Bone marrow (tissue), 2 donors: ENCODE measurements at places on chromosomes 4 and X.

DNA sequence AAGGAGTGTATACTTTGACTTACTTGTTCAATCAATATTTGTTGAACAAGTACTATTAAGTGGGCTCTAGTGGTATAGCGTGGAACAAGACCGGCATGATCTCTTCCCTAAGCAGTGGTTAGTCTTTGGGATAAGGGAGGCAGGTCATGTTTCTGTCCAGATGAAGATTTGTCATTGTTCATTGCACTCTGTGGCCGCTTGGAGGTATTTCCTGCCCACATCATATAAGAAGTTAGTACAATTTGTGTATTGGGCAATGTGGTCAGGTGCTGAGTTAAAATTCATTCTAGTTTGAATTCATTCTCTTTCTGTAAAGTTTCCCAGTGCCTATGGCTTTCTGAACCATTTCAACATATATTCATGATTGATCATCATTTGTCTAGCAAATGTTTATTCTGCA, 101.1 kb upstream of the SHISA3 start:
- DNase-seq = no peak

- DNase-seq = no peak
Measured at GRCh38 chr4:108168671-108169523, at the start of gene LEF1. TSS of gene LEF1 (minus strand) at chr4:108168932. CDS start at chr4:108167767, 1,165 bp downstream.

GRCh38 chr4:163132469-163133218, 34.0 kb downstream of the NAF1 start:
- DNase-seq = no peak

GRCh38 chrX:27924718-27925117, 56.5 kb downstream of the DCAF8L1 start:
- DNase-seq = no peak

DNA sequence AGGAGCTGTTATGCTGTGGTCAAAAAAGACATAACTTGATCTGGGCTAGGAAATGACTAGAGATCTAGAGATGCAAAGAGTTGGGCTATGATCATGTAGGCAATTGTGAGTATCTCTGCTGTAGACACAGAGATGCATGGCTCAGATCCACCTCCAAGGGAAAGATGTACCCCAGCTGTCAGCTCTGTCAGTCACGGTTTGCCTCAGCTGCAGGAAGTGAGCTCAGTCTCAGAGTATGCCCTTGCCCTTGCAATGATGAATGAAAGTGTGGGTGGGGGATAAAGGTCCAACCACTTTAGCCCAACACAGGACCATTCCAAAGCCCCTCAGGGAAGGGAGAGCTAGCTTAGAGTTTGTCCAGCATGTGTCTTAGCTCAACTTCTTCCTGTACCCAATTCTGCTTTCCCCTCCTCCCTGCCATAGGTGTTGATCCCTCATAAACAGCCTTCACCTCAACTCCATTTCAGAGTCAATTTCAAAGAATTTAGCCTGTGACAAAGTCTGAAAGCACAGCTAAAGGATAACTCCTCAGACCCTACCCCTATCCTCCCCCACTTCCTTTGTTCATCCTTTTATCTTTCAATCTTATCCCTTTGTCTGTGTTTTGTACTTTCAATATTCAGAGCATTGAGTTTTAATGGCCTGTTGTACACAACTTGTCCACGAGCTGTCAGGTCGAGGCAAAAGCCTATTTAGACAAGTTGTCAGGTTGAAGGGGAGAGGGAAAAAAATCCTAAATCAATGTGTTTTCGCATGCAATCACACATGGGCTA, 90.6 kb downstream of the MID1IP1 start:
- DNase-seq = no peak

DNA sequence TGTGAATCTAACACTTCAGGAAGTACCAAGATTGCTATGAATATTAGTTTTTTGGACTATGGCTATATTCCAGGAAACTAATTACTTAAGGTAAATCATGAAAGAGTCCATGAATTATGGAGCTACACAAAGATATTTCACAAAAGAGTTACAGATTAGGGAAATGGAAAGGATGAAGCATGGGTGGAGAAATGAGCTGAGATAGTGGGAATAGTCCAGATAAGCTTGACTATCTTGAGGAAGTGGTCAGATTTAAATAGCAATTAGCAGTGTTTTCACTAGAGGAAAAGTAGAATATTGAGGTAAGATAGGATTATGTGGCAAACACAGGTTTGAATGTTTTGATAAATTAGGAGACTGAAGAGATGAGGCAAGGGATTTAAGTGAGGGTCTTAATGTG, 42.1 kb upstream of the C1GALT1C1 start:
- no peak for DNase-seq

GRCh38 chr4:98851806-98852205, 77.1 kb downstream of the EIF4E start:
- DNase-seq = no peak

DNA sequence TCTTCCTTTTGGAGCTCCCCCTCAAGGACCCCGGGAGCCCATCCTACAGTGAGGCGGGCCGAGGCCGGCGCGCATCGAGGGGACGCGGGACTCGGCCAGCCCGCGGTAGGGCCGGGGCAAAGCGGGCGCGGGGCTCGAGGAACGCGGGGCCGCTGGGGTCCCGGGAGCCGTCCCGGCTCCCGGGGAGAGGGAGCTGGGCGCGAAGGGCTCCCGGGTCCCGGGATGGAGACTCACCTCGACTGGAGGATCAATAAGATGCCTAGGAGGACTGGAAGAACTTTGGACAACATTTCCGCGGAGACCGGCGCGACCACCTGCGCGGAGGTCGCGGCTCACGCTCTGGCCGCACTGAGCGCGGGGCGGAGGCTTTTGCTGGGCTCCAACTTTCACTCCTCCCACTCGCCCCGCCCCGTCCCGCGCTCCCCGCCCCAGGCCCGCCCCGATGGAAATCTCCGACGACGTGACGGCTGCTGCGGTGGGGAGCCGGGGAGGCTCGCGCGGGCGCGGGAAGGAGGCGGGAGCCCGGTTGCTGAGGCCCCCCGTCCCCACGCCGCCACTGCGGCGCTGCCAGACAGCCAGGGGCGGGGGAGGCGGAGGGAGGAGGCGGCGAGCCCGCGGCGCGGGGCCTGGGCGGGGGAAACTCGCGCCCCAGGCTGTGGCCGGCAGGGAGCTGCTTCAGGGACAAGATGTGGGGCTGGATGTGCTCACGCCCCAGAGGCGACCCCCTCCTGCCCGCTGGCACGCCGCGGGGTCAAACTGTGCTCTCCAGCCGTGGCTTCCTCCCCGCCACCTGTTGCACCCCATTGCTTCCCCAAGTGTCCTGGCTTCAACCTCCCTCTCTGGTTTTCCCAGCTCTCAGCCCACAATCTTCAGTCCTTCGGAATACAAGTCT, at the start of gene GABRE:
TSS of gene GABRE (minus strand) at position 341 of the 892 bp plus-strand sequence. CDS start at position 290, 51 bp downstream.
- DNase-seq = no peak

- no peak for DNase-seq
Measured at GRCh38 chr4:108049406-108049805, 59.7 kb downstream of the HADH start.

DNA sequence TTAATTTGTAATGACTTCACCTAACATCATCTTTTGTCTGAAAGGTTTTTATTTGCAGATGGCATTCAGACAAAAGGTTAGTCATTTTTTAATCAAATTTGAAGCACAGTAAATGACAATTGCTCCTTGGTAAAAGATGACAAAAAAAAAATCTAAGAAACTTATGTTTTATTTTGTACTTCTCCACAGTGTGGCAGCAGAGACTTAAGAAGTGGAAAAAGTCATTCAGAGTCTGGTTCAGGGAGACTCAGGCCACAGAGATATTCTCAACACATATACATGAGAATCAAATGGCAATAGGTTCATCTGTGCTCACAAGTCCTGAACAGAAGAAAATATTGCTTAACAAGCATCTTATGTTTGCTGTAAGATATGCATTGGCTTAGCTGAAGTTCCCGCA, 436.2 kb downstream of the KCNIP4 start:
- no peak for DNase-seq
